ENCODE measurements at places on chromosomes 11 and 22. TPM values are rescaled to one million over a fixed set of nuclear protein-coding genes. Genes with fewer than 3 reads are reported as not detected.

The LAYN gene
- 71.8 TPM for total RNA-seq

The SAA1 gene
- total RNA-seq = 0.98 TPM

The PRR33 gene
- not detected for total RNA-seq

The AMBRA1 gene
- 27.3 TPM for total RNA-seq

The TMEM86A gene
- total RNA-seq = 2.7 TPM

The MN1 gene
- 0.47 TPM for total RNA-seq

All from dermis blood vessel endothelial cell (primary cell).